ENCODE measurements at places on chromosomes 4 and X. TPM values are rescaled to one million over a fixed set of nuclear protein-coding genes. Genes with fewer than 3 reads are reported as not detected.
A peak's percentile ranks its signal among the peaks of the same experiment; 100 is the strongest.

DNA sequence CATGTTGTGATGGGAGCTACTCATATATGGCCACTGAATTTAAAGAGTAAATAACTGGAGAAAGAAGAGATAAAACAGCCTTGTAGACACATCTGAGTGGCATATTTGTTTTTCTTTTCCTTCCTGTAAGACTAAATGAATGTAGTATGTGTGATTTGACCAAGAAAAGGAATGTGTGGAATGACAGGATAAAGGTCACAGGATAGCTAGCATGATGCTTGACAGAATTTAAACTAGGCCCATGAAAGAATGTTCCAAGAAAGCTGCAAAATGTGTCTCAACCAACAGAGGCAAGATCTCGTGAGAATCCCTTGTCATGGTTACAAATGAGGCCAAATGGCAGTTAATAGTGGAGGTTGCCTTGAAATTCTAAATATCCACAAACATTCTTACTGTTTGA is 137.0 kb downstream of the KCNIP4 start:
- no peaks in the 10 kb centered on the region for H3K36me3 ChIP-seq
- no peaks in the 10 kb centered on the region for H3K27me3 ChIP-seq
- H3K27ac ChIP-seq, result no peak overlapping the region
- no peak overlapping the region for H3K4me3 ChIP-seq
- no peaks in the 10 kb centered on the region for H3K4me1 ChIP-seq

DNA sequence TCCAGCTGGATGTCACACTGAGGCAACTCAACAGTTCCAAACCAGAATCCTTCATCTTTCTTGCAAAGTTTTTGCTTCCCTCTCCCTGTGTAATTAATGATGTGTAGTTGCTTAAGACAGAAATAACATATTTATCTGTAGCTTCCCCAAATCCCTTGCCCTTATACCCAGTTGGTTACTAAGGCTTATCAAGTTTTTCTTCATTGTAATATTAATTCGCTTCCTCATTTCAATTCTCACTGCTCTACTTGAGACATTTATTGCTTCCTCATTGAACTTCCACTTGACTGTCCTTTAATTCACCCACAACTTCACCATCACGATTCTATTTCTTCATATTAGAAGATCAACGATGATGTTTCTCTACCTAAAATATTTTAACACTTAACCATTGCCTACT is 386.6 kb upstream of the CPEB2 start:
- no peaks in the 10 kb centered on the region for H3K36me3 ChIP-seq
- no peaks in the 10 kb centered on the region for H3K27me3 ChIP-seq
- H3K27ac ChIP-seq, result no peak overlapping the region
- H3K4me1 ChIP-seq, result no peaks in the 10 kb centered on the region
- no peak overlapping the region for H3K4me3 ChIP-seq
- DNase-seq, result no peak

- no peak for DNase-seq
- peak overlapping the region; percentile 40 for H3K4me3 ChIP-seq
- peak overlapping the region; percentile 96 for H3K27ac ChIP-seq
- H3K36me3 ChIP-seq, result no peaks in the 10 kb centered on the region
- no peaks in the 10 kb centered on the region for H3K27me3 ChIP-seq
Observed at GRCh38 chr4:140085062-140085622, 68.8 kb downstream of the MAML3 start.

DNA sequence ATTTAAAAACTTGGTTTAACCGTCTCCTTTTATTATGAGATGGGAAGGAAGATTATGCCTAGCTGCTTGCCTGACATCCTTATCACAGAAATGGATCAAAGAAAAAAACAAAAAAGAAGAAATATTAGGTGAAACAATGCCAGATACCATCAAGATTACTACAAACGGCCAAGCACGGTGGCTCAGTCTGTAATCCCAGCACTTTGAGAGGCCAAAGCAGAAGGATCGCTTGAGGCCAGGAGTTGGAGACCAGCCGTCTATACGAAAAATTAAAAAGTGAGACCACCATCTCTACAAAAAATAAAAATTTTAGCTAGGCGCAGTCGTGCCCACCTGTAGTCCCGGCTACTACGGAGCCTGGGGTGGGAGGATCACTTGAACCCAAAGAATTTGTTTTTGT is 2.3 kb downstream of the FRYL start:
- peak overlapping the region; percentile 80 for H3K4me3 ChIP-seq
- peak overlapping the region; percentile 82 for H3K27ac ChIP-seq
- no peak for DNase-seq
- peaks cover 25% of the 10 kb centered on the region for H3K4me1 ChIP-seq
- H3K27me3 ChIP-seq, result no peaks in the 10 kb centered on the region
- peaks cover 3% of the 10 kb centered on the region for H3K36me3 ChIP-seq

DNA sequence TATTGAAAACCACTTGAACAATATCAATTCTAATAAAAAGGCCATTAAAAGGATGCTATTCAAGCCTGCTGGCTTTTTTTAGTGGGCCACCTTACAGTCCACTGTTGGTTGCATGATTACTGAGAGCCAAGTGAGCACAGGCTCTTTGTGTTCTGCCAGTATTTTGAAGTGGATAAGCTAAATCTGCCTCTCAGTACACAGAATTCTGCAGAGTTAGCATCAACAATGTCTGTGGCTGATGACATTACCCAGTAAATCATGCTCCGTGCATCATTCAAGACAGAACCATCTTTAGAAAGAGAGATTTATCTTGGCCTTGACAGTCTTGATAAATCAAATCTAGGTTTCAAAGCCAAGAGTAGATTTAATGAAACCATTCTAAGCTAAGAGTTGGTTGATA is 119.0 kb upstream of the GNPDA2 start:
- no peaks in the 10 kb centered on the region for H3K27me3 ChIP-seq
- no peak overlapping the region for H3K27ac ChIP-seq
- no peaks in the 10 kb centered on the region for H3K4me1 ChIP-seq
- no peaks in the 10 kb centered on the region for H3K36me3 ChIP-seq
- no peak for DNase-seq
- H3K4me3 ChIP-seq, result no peak overlapping the region

GRCh38 chr4:16082041-16082425 is 1.8 kb downstream of the PROM1 start:
- DNase-seq, result no peak
- H3K36me3 ChIP-seq, result no peaks in the 10 kb centered on the region
- H3K27ac ChIP-seq, result no peak overlapping the region
- H3K27me3 ChIP-seq, result peaks cover 15% of the 10 kb centered on the region
- 0 out of 2 replicates have a peak overlapping the region, but pooled peaks have one; percentile 12 for H3K4me3 ChIP-seq

GRCh38 chr4:133910165-133910564 is 291.4 kb downstream of the PABPC4L start:
- no peaks in the 10 kb centered on the region for H3K27me3 ChIP-seq
- no peaks in the 10 kb centered on the region for H3K36me3 ChIP-seq
- H3K4me1 ChIP-seq, result no peaks in the 10 kb centered on the region
- no peak overlapping the region for H3K4me3 ChIP-seq
- no peak overlapping the region for H3K27ac ChIP-seq
- DNase-seq, result no peak

DNA sequence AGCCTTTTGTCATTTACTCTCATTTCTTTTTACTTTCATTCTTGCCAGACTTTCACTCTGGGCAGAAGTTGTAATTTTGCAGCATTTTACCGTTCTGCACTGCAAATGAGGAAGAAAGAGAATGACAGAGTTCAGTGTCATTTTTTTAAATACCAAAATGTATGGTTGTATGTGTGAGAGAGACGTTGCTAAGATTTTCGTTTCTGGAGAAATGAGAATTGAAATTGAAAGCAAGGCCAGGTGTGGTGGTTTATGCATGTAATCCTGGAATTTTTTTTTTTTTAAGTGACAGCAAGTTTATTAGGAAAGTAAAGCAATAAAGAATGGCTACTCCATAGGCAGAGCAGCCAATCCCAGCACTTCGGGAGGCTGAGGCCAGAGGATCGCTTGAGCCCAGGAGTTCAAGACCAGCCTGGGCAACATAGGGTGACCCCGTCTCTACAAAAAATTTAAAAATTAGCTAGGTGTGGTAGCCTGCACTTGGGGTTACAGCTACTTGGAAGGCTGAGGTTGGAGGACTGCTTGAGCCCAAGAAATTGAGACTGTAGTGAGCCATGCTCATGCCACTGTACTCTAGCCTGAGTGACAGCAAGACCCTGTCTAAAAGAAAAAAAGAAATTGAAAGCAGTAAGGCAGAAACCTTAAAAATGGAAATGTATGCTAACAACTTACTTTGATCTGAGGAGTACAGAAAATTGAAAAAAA is 12.9 kb downstream of the DCK start:
- no peak for DNase-seq
- no peaks in the 10 kb centered on the region for H3K27me3 ChIP-seq
- H3K27ac ChIP-seq, result no peak overlapping the region
- no peaks in the 10 kb centered on the region for H3K36me3 ChIP-seq

CDKL2 gene
- total RNA-seq, result 5.7 TPM

GRCh38 chr4:10747186-10747585 is 62.6 kb upstream of the CLNK start:
- H3K4me1 ChIP-seq, result no peaks in the 10 kb centered on the region
- no peak overlapping the region for H3K27ac ChIP-seq
- no peak for DNase-seq
- H3K27me3 ChIP-seq, result no peaks in the 10 kb centered on the region

DNA sequence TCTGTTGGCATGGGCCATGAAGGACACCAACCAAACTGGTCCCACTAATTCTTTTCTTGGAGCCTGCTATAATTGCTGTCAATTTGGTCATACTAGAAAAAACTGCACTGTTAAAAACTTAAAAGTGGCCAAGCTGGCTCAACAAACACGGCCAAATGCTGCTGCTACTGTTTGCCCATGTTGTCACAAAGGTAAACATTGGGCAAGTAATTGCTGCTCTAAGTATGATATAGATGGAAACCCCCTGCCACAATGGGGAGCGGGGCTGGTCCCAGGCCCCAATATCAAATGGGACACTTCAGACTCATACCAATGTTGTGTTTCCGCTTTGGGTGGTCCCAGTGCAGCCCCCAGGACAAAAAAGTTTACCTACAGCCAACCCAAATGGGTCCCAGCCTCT is 52.1 kb downstream of the SPIN3 start:
- H3K4me1 ChIP-seq, result no peaks in the 10 kb centered on the region
- H3K36me3 ChIP-seq, result no peaks in the 10 kb centered on the region
- DNase-seq, result no peak
- no peak overlapping the region for H3K27ac ChIP-seq
- no peak overlapping the region for H3K4me3 ChIP-seq

- no peaks in the 10 kb centered on the region for H3K36me3 ChIP-seq
- H3K27me3 ChIP-seq, result no peaks in the 10 kb centered on the region
- H3K4me1 ChIP-seq, result no peaks in the 10 kb centered on the region
- DNase-seq, result no peak
- H3K27ac ChIP-seq, result no peak overlapping the region
Observed at GRCh38 chr4:147351083-147351787, 129.7 kb upstream of the EDNRA start.

CCNG2 gene
- 18.4 TPM for total RNA-seq

GRCh38 chr4:161256172-161256571 is 907.6 kb downstream of the FSTL5 start:
- H3K36me3 ChIP-seq, result no peaks in the 10 kb centered on the region
- no peaks in the 10 kb centered on the region for H3K27me3 ChIP-seq
- H3K27ac ChIP-seq, result no peak overlapping the region
- no peak overlapping the region for H3K4me3 ChIP-seq

- H3K27ac ChIP-seq, result no peak overlapping the region
- H3K27me3 ChIP-seq, result no peaks in the 10 kb centered on the region
- H3K4me3 ChIP-seq, result no peak overlapping the region
- H3K36me3 ChIP-seq, result no peaks in the 10 kb centered on the region
- no peak for DNase-seq
Observed at GRCh38 chr4:2938906-2939305, 24.3 kb downstream of the NOP14 start.

- H3K4me3 ChIP-seq, result no peak overlapping the region
- no peak for DNase-seq
- no peaks in the 10 kb centered on the region for H3K36me3 ChIP-seq
- H3K27me3 ChIP-seq, result no peaks in the 10 kb centered on the region
- H3K27ac ChIP-seq, result no peak overlapping the region
Observed at GRCh38 chr4:15744016-15744545, 34.0 kb upstream of the CD38 start.

CT55 gene
- not detected for total RNA-seq

GRCh38 chr4:92522356-92522755 is 218.6 kb downstream of the GRID2 start:
- H3K27ac ChIP-seq, result no peak overlapping the region
- H3K27me3 ChIP-seq, result no peaks in the 10 kb centered on the region
- H3K4me3 ChIP-seq, result no peak overlapping the region

- no peaks in the 10 kb centered on the region for H3K36me3 ChIP-seq
- no peak overlapping the region for H3K27ac ChIP-seq
- H3K27me3 ChIP-seq, result no peaks in the 10 kb centered on the region
- H3K4me1 ChIP-seq, result no peaks in the 10 kb centered on the region
- H3K4me3 ChIP-seq, result no peak overlapping the region
- no peak for DNase-seq
Observed at GRCh38 chrX:12319003-12319519, 180.8 kb downstream of the FRMPD4 start.

DNA sequence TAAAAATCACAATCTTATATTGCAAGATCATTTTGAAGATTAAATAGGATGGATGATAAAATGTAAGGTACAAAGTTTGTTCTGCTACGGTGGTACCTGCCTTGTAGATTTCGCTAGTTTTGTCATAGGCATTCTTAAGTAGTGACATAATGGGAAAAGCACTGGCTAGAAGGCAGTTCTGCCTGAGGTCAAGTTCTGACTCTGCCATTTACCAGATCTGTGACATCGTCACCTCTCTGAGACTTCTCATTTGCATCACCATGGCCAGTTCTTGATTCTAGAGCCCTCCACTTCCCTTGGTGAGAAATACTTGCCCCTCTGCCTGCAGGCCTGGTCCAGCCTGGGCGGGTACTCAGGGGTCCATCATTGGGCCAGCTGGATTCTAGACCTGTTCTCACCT is 85.2 kb downstream of the HS3ST1 start:
- DNase-seq, result no peak
- no peak overlapping the region for H3K27ac ChIP-seq
- H3K27me3 ChIP-seq, result no peaks in the 10 kb centered on the region
- H3K36me3 ChIP-seq, result no peaks in the 10 kb centered on the region
- no peaks in the 10 kb centered on the region for H3K4me1 ChIP-seq
- H3K4me3 ChIP-seq, result no peak overlapping the region

- H3K4me1 ChIP-seq, result no peaks in the 10 kb centered on the region
- H3K4me3 ChIP-seq, result no peak overlapping the region
- no peak for DNase-seq
Observed at GRCh38 chr4:138609943-138610350, 367.8 kb upstream of the SLC7A11 start.

DNA sequence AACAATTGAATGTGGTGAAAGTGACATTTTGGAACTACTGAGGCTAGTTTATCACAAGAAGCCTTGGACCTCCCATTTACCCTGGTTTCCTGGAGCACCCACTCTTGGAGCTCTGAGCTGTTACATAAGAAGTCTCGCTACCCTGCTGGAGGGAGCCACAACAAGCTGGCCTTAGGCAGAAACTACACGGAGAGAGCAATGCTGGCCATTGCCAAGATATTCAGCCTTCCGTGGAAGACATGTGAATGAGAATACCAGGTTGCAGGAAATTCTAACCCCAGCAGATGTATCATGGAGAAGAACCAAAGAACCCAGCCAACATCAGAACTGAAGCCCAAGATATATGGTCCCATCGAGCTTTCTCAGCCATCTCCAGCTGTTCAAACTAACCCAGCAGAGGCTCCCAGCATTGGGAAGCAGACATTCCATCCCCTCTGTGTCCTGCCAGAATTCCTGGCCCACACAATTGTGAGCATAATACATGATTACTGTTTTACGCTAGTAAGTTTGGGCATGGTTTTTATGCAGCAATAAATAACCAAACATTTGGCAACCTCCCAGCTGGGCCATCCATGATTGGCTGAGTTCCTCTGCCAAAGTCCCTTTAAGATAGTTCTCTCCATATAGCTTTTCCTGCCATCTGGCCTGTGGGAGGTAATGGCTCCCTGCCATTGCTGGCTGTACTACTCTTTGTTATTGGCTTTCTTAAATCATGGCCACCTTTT is 17.9 kb upstream of the PDE5A start:
- DNase-seq, result no peak

Data from Panc1 (cell line).